Esophagus squamous epithelium (tissue), 5 donors: ENCODE measurements at places on chromosomes 5 and 9.

GRCh38 chr9:5552301-5552700 is 42.0 kb downstream of the PDCD1LG2 start:
- no peak for DNase-seq

DNA sequence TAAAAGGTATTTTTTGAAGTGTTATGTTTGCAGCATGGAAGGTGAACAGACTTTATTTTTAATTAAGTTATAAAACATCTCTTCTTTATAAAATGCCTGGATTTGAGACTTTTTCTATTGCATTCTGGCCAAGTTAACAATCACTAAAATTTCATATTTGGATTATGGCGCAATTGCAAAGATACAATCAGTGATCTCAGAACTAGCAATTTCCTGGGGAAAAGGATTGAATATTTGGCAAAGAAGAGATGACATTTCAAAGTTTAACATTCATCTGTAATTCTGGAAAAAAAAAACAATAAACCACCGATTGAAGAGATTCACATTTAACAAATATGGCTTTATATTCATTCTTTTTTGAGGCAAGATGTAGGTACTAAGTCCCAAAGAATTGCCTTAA is 378.0 kb downstream of the LRRC70 start:
- DNase-seq, result no peak

DNA sequence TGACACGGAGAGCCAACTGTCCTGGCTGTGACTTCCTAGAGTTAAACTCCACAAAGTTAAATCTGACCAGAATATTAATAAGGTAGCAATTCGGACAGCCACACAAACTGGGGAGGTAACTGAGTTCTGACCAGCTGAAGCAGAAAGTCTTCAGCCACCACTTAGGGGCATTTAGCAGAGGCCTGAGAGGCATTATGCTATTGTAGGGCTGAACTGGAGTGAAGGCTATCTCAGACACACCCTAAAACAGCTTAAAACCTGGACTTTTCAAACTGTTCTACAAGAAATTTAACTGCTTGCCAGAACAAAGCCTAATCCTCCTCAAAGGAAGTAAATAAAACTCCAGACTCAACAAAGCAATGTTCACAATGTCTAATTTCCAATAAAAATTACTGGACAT is 32.4 kb downstream of the RANBP6 start:
- no peak for DNase-seq

GRCh38 chr5:141867651-141868050 is 10.6 kb downstream of the PCDH1 start:
- no peak for DNase-seq

DNA sequence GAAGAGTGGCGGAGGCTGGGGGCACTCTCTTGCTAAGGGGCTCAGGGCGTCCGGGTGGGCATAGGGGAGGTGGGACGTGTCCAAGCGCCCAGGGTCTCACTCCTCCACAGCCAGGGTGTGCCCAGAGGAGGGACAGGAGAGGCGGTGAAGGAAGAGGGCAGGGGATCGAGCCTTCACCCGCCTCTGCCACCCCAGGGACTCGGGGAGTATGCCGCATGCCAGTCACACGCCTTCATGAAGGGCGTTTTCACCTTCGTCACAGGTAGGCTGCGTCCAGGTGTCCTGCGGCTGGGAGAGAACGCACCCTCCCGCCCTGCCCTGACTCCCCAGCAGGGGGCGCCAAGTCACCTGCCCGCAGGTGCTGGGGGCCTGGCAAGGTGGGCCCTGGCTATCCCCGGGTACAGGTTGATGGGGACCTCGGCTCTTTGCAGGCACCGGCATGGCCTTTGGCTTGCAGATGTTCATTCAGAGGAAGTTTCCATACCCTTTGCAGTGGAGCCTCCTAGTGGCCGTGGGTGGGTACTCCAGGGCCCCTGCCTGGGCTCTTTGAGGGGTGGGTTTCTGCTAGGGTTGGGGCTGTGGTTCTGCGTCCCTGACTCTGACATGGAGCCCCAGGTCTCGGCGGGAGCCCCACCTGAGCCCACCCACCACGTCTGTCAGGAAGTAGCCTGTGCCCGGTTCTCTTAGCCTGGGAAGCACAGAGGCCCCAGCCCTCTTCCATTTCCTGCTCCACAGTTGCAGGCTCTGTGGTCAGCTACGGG is 552 bp downstream of the TMEM141 start:
- DNase-seq, result no peak

DNA sequence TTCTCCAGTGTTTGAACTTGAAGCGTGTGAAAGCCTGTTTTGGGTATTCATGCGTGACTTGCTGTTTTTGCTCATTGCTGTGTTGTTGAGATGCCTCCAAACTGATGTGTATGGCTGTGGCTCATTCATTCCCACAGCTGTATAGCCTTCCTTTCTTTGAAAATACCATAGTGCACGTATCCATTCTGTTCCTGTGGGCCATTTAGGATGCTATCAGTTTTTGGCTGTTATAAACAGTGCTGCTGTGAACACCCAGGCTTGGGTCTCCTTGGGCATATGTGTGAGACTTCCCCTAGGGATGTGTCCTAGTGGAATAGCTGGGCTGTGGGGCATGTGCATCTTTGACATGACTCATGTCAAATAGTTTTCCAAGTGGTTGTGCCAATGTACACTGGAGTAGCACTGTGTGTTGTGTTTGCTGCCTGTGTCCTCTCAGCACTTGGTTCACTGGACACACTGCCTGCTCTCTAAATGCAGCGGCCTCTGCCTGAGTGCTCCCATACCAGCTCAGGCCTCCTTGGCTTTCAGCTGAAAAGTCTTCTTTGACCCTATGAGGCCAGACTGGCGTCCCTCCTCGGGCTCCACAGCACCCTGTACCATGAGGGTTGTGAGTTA is 102.6 kb upstream of the TBC1D2 start:
- DNase-seq, result no peak

DNA sequence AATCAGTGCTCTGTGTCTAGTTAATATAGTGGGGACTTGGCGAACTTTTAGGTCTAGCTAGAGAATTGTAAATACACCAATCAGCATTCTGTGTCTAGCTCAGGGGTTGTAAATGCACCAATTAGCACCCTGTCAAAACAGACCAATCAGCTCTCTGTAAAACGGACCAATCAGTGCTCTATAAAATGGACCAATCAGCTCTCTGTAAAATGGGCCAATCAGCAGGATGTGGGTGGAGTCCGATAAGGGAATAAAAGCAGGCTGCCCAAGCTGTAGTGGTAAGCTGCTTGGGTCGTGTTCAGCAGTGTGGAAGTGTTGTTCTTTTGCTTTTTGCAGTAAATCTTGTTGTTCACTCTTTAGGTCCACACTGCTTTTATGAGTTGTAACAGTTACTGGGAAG is 3.6 kb upstream of the OTULINL start:
- DNase-seq, result no peak

DNA sequence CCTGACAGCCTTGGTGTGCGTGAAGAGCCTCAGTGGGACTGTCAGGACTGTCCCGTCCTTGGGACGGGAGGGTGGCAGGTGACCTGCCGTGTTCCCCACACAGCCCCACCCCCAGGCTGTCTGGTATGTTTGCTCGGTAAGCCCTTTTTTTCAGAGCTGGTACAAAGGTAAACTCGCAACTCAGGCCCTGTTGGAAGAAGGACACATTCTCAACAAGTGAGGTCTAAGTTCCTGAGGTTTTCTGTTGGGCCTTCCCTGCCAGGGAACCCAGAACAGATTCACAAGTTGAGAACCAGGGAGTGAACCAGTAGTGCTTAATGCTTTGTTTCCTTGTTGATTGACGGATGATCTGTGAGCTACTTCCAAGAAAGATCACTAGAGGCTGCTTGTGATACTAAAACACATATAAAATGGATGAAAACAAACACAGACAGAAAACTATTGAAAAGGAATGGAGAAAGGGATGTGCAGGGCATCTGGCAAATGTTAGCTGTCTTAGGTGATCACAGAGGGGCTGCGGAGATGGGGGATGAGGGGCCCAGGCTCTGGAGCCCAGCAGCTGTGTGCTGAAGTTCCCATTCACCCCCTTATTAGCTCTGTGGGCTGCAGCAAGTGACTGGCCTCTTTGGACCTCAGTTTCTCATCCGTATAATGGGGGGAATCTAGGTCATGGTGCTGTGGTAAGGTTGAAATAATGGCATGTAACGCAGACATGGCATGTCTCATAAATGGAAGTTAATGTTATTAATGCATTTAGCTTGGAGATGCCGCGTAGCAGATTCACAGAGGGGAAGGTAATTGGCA is 2.7 kb downstream of the NDST1 start:
- no peak for DNase-seq

DNA sequence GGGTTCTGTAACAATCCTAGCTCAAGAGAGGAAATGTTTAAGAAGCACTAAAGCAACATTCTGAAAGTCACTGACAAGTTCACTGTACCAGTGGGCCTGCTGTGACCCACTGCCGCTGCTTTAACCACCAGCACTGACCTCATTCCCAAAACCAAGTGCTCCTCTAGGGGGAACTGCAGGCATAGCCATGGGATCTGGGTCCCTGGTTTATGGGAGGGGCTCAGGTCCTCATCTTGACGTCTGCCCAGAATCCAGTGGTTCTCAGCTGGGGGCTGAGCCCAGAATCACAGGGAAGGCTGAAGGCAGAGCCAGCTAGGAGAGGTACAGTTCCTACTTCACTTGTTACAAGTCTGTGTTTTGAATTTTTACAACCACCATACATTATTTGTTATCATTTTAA is 36.1 kb upstream of the SLC2A8 start:
- no peak for DNase-seq

- DNase-seq, result no peak
Measured at GRCh38 chr5:77637170-77637997, 1.1 kb downstream of the OTP start.

GRCh38 chr5:96879665-96880064 is 3.4 kb downstream of the ERAP2 start:
- no peak for DNase-seq

GRCh38 chr9:69153707-69154521 is 20.2 kb upstream of the TJP2 start:
- no peak for DNase-seq

- no peak for DNase-seq
Measured at GRCh38 chr9:118100529-118101419, 396.6 kb downstream of the TLR4 start.

DNA sequence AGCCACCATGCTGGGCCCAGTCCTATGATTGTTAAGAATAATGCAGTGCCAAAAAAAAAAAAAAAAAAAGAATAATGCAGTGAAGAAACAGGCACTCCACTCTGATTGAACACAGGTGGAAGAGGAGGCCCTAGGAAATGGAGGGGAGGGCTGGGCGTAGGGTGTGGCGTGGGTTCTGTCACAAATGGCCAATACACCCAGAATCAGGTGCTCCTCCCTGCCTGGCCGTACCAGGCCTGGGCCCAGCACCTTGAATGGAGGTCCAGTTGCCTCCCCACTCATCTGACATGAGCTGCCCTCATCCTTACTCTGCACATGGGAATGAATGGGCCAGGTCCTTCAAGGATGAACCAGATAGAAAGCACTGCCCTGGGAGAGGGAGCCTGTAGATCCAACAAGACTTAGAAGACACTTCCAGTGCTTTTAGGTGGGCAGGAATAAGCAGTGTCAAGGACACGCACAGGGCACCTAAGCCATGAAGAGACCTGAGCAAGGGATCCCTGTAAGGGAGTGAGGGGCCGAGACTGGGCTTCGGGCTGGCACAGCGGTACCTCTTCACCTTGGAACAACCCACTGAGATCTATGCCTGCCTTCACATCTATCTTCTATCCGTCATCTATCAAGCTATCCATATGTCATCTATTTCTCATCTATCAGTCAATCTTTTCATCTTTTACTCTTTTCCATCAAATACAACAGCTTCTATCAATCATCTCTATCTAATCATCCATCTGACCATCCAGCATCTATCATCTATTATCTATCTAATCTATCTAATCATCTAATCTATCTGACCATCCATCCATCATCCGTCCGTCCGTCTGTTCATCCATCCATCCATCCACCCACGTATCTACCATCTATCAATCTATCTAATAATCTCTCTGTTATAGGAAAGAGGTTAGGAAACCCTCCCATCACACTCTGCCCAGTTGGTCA is 15.9 kb downstream of the NINJ1 start:
- DNase-seq, result no peak

DNA sequence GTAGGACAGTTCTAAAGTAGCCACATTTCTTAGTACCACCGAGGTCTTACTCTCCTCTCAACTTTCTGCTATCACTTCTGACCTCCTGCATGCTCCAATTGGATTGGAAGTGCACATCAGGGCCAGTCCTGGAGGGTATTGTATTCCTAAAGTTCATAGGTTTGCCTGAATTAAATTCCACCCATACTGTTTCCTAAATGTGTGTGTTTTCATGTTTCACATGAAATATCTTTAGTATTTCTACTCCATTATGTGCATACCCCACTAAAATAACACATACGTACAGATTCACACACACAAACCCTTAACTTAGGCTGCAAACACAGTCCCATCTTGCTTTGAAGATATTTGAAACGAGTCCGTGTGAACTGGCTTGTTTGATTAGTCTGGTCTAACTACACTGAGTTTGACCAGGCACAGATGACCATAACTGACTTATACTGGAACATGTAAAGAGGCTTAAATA is 24.8 kb downstream of the ALDH1A1 start:
- DNase-seq, result no peak

GRCh38 chr5:173961418-173961817 is 27.6 kb upstream of the C5orf47 start:
- no peak for DNase-seq

- DNase-seq, result no peak
Measured at GRCh38 chr5:7018601-7019000, 305.4 kb downstream of the TENT4A start.

DNA sequence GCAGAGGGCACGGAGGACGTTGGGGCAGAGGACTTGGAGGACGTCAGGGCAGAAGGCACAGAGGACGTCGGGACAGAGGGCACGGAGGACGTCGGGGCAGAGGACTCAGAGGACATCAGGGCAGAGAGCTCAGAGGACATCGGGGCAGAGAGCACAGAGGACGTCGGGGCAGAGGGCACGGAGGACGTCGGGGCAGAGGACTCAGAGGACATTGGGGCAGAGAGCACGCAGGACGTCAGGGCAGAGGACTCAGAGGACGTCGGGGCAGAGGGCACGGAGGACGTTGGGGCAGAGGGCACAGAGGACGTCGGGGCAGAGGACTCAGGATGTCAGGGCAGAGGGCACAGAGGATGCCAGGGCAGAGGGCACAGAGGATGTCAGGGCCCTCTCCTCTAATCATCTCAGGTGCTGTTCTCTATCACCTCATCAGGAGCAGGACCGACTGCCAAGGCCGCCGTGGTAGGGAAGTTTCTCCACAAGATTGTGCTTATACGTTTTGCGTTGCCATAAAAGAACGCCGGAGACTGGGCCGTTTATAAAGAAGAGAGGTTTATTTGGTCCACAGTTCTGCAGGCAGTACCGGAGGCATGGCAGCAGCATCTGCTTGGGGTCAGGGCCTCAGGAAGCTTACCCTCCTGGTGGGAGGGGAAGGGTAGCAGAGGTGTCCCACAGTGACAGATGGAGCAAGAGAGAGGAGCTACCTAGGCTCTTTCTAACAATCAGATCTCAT is 29.4 kb upstream of the ADAMTS2 start:
- DNase-seq, result no peak

- no peak for DNase-seq
Measured at GRCh38 chr9:129759319-129759718, 6.5 kb upstream of the PTGES start.

- DNase-seq, result no peak
Measured at GRCh38 chr5:82204567-82204966, 73.6 kb downstream of the RPS23 start.
